ENCODE measurements at places on chromosomes 11 and 22. TPM values are rescaled to one million over a fixed set of nuclear protein-coding genes. Genes with fewer than 3 reads are reported as not detected.

DNA sequence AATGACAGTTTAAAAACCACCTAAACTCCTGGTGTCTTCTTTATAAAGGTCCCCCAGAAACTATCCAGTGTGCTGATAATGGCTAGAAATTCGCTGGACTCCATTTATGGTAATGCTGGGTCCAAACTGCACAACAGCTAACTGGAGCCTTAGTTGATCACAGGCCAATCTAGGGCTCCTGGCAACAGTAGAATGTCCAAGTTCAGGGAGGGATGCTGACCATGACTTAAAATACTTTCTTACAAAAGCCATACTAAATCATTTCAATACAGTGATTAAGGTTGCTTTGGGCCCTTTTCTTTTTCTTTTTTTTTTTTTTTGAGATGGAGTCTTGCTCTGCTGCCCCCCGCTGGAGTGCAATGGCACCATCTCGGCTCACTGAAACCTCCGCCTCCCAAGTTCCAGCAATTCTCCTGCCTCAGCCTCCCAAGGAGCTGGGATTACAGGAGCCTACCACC, 14.5 kb upstream of the GAB2 start:
- DNase-seq = no peak

DNA sequence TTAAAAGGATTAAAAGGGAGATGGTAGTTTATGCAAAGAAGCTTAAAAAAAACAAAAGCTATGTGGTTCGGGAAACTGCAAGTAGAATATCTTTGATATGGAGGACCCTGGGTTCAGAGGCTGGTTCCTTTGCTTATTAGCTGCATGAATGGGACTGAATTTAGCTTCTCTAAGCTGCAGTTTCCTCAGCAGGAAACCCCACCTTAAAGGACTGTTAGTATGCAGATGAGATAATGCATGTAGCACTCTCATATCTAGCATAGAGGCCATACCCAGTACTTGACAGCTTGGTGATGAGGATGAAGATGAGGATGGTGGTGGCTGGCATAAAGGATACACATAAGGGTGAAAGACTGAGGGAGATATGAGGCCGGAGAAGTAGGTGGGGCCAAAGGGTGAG, 134.6 kb downstream of the RRAS2 start:
- DNase-seq = no peak

DNA sequence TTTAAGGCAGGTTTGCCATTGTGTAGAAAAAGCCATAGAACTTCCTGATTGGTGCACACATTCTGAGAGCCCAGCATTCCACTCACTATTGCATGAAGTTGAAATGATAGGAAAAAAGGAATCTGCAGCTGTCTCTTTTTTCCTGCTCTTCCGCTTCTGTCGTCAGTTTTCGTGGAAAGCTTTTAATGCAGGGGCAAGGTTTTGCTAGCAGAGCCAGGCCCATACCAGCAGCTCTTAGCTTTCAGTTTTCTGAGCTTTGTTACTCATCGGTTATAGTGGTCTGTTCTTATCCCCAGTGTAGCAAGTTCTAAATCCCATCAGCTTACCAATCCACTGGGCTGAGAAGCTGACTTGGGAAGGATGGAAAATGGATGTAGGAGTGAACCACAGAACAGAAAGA, 162.9 kb upstream of the TTC12 start:
- no peak for DNase-seq

GRCh38 chr11:66694056-66694410, 16.3 kb upstream of the RBM4B start:
- no peak for DNase-seq

The SFI1 gene
- 20.8 TPM for total RNA-seq

The HTR3B gene
- total RNA-seq = not detected
